ENCODE measurements at places on chromosomes 4 and X.

DNA sequence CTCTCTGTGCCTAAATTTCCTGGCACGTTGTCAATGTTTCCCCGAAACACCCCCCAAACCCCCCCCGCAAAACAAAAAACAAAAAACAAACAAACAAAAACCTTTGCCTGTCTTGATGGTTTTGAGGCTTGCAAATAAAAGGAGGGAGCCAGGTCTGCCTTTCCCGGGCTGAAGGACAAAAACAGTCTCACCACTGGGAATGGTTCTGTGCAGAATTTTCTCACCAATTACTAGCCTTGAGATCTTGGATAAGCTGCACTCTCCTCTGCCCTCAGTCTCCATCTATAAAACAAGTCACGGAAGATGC lies 15.5 kb downstream of the NKX3-2 start:
- no peak for DNase-seq

GRCh38 chr4:107814758-107815157 lies 10.0 kb upstream of the SGMS2 start:
- DNase-seq: no peak

- no peak for DNase-seq
Measured at GRCh38 chr4:185244763-185245162, 35.4 kb downstream of the SNX25 start.

DNA sequence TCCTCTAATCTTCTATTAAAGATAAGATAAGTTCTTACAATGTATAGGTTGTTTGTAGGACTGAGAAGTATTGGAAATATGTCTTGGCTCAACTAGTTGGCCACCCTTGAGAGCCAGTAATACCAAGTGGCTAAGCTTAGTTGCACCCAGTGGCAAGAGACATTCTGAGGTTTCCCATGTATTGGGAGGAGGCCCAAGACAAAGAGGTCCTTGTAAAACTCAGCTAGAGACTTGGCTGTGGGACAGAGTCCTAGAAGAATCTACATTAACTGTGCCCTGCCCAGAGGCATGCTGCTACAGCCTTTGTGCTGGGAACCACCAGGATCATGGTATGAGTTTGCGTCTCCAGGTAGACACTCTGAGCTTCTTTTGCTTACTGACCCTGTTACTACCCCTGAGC lies 41.9 kb upstream of the SLC4A4 start:
- no peak for DNase-seq

DNA sequence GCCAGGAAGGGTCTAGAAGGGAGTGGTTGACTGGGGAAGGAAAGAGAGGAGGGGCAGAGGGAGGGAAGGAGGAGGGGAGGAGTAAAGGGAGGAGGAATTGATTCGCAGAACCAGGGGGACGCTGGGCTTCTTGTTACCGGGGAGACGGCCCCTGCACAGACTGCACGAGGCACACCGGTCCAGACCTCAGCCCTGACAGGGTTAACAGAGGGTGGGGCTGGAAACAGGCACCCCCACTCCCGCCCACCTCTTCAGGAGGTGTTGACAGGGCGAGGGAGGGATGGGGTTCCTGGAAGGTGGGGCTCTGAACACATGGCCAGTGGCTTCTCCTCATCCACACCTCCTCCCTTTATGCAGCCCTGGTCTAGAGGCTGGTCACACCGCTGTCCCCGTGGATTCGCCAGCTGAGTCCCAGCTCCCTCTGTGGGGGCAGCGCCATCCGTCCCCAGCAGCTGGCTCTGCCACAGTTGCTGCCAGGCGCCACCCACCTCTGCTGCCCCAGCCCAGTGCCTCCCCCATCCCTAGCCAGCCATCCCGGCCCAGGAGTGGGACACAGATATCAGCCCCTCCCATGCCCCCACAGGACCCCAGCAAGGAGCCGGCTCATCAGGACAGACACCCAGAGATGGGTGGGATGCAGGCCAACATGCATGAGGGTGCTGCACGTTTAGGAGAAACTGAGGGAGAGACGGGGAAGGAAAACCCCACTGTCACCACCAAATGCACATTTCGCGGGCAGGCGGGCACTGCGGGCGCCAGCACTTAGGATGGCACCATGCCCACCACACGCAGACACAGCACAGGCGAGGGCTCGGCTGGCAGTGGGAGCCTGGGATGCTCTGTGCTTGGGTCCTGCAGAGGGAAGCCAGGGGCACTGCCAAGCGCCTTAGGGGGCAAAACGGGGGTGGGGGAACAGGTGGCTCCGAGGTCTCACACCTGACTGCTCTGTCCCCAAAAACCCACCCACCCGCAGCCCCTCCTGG lies 87.6 kb downstream of the ABLIM2 start:
- no peak for DNase-seq

DNA sequence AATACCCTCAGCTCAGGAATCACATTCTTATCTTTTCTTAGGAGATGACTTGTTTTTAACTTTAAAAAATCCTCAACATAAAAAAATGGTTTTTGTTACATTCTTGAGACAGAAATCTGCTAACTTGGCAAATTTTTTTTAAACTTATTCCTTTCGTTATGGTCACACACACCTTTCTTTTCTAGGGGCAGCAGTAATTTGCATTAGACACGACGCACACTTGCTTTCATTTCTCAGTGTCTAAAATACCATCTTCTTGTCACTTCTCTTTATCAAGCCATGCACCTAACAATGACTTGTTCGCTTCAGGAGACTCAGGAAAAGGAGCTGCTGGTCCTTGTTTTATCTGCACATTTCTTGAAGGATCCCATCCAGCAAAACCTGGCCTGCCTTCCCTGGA lies 112.6 kb upstream of the TBL1X start:
- DNase-seq: no peak

GRCh38 chr4:3518511-3518880 lies 13.7 kb downstream of the LRPAP1 start:
- no peak for DNase-seq

DNA sequence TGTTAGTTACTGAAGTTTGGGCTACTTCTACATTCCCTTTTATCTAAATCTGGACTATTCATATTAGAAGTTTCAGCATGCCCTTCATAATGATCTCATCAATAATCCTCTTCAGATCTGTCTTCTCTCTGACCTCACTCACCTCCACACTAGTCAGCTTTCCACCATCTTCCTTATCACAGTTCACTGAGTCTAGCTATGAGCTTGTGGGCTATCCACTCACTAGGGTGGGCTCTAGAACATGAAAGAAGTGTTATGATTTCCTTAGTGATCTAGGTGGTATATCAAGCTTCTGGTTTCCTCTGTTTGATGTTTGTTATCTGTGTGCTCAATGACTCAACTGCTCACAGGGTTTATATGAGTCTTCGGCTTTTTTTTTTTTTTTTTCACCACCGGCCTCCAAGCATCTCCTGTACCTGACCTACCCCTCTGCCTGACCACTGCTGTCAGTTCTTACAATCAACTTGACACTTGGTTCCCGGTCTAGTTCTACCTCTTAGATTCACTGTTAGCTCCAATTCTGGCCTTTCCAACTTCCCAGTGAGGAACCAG lies 103.1 kb downstream of the PAPSS1 start:
- no peak for DNase-seq

DNA sequence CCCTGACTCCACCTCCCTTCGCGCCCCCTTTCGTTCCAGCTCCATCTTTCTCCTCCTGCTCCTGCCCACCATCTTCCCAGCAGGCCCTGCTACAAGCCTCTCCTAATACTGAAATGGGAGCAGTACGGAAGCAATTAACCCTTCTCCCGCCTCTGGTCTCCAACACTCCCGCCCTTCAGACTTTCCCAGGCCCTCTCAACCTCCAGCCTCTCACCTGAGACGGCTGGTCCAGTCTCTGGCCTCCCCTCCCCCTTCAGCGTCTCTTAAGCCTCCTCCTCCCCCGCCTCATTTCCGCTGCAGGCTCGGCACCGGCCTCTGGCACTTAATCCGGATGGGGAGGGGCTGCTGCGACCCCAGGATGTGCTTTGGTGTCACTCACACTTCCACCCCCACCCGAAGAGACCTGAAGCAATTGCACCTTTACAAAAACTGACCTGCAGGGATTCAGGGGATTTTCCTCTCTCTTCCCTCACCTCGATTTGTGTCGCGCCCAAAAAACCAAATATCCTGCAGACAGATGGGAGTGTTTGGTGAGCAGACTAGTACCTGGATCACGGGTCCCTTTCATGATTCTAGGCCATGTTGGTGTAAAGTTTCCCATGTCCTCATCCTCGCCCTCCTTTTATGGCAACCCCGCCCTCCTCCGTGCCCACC lies 657 bp downstream of the TCEAL8 start:
- no peak for DNase-seq

- DNase-seq: no peak
Measured at GRCh38 chrX:23815376-23815775, 32.4 kb downstream of the SAT1 start.

DNA sequence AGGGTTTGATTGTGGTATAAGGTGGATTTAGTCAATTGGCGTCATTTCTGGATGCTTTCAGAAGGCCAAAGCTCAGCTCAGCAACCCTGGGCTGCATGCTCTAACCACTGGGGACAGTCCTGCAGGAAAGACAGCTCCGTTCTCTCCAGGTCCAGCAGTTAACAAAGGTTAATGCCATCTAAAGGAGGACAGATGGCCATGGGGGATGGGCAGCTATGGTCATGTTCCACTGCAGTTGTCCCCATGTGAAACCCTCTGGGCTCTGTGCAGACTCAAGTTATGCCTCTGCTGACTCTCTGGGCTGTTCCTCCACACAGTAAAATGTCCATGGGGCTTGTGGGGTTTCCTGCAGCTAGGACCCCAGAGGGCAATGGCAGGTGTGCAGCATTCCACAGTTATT lies 562.1 kb upstream of the ADGRL3 start:
- DNase-seq: no peak

GRCh38 chr4:17494258-17495190 lies 17.4 kb downstream of the QDPR start:
- DNase-seq: no peak

DNA sequence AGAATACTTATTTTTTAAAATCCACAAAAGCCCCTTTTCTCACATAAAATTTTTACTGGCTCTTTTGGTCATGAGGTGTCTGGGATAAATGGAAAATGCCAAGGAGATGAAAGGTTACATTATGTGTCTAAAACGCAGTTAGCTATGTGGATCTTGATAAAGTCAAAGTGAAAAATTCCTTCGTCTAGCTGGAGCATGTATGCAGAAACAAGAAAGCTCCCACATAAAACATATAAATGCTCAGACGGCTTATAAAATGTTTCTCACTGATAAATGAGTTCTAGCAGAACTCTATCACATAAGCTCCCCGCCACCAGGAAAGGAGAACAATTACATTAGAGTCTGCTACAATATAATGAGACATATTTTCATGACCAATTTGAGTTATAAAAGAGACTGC lies 83.8 kb downstream of the TBC1D9 start:
- DNase-seq: no peak

GRCh38 chr4:2399631-2400190 lies 18.7 kb downstream of the ZFYVE28 start:
- DNase-seq: no peak

DNA sequence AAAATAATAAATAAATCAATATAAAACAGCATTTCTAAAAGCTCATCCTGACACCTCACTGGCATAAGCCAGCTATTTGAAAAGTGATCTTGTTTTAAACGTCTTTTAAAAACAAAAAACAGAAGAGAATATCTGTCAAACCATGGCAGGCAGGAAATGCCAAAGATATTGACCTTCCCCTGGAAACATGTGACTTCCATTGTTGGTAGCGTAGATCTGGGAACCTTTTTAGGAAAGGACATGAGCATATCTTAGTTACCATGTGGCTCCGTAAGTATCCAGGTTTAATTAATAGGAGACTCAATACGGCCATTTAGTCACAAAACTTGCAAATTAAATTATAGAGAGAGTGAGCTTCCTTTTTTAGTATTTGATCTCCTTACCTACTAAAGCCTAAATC lies 83.0 kb upstream of the KLHL4 start:
- DNase-seq: no peak

- no peak for DNase-seq
Measured at GRCh38 chr4:138229160-138229559, 13.0 kb downstream of the SLC7A11 start.

GRCh38 chr4:67580577-67580976 lies 22.1 kb downstream of the STAP1 start:
- DNase-seq: no peak

DNA sequence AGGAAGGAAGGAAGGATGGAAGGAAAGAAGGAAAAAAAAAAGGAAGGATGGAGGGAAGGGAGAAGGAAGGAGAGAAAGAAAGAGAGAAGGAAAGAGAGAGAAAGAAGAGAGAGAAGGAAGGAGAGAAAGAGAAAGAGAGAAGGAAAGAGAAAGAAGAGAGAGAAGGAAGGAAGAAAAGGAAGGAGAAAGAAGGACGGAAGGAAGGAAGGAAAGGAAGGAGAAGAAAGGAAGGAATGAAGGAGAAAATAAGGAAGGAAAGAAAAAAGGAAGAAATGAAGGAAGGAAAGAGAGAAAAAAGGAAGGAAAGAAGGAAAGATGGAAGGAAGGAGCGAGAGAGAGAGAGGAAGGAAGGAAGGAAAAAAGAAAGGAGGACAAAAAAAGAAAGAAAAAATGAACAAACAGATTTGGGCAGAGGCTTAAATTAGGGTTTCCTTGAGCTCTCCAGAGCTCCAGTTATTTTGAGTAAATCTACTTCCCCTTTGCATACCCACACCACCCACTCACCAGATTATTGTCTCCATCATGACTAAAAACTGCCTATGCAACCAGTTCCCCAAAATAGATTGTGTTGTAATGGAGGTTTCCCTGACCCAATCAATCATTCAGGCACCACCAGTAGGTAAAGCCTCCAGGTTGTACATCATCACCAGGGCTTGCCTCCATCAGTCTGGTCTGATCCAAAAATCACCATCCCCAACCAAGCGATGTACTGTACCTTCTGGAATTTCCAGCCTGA lies 1722.9 kb upstream of the PCDH10 start:
- DNase-seq: no peak

- DNase-seq: no peak
Measured at GRCh38 chrX:8714164-8714563, 17.8 kb downstream of the ANOS1 start.
